ENCODE measurements at places on chromosomes 16 and 17.

GRCh38 chr17:78419970-78420815 lies 41.7 kb downstream of the PGS1 start:
- DNase-seq = no peak

DNA sequence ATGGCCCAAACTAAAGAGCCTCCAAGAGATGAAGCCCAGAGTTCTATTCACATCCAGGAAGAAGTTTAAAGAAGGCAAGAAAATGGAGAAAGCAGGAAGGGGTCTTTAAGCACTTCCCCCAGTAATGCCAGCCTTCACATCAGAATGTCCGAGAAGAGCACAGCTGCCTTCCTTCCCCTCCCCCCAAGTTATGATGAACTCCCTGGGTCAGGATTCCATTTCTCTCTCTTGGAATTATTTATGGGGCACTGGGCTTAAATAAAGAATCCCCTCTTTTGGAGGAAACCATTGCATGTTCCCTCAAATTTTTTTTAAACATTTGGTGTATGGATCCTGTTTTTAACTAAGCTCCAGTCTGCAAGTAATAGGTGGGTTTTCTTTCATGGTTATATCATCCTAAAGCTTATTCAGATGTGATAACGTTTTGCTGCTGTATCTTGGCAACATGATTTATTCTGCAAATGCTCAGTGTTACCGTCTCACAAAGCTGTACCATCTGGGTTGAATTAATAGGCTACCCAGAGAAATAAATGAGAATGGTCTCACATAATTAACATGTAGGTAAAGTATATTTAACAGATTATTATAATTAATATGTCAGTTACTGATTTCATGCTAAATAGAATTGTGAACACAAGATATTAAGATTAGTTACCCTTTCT lies 160.9 kb upstream of the TOX3 start:
- no peak for DNase-seq

- no peak for DNase-seq
These were observed 29.7 kb upstream of the FASN start for GRCh38 chr17:82127704-82128103.

GRCh38 chr17:35684055-35684802 lies 47.2 kb upstream of the RASL10B start:
- no peak for DNase-seq

GRCh38 chr17:3189961-3190360 lies 7.4 kb upstream of the OR1A2 start:
- DNase-seq = no peak

DNA sequence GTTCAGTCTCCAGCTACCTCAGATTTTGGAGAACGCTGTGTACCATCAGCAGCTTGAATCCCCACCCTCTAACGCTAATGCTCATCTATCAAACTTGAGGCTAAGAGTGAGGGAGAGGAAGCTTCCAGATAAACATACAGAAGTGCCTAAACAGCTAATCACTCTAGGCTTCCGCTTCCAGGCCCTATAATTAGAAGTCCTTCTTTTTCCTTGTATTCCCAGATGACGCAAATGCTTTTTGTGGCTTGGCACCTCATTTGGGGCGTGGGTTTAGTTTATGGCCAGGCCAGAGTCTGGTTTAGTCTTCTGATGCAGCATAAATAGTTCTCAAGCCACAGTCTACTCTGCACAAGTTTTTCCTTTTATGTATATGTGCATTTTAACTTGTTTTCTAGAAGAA lies 263.4 kb downstream of the BCAS3 start:
- no peak for DNase-seq

DNA sequence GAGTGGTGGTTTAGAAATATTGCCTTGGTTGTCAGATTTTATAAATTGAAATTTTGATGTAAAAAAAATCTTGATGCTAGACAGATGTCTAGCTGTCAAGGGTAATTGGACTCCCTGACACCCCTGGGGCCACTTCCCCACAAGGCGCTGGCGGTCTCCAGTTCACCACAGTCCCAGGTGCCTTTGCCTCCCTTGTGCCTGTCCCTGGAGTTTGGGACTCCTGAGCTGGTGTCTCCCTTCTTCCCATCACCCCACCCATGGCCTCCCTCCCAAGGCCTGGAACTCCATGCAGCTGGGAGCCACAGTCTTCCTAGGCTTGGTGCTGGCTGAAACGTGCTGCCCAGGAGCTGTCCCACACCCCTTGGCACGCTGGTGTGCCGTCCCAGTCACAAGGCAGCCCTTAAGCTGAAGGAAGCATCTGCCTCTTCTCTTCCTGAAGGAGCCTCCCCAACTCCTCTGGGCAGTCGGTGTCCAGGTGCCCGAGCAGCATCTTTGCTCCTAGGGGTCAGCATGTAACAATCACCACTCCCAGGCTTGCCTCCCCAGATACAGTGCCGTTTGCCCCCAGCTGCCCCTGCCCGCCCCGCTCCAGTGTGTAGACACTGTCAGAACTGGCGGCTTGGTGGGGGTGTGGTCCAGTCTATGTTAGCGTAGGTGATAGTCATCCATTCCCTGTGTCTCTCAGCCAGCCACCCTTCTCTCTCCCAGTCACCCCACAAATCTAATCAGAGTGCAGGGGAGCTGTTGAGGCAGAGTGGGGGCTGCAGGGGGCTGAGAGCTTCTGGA lies 26.2 kb downstream of the POLR3E start:
- no peak for DNase-seq

- DNase-seq = no peak
These were observed 238.7 kb downstream of the GSG1L start for GRCh38 chr16:27824786-27825185.

- no peak for DNase-seq
These were observed 48.8 kb upstream of the DLX4 start for GRCh38 chr17:49920030-49920769.

GRCh38 chr16:77434530-77435271 lies at the start of gene ADAMTS18:
ADAMTS18 (minus strand) TSS chr16:77435034; CDS start chr16:77434695, 339 bp downstream.
- no peak for DNase-seq

DNA sequence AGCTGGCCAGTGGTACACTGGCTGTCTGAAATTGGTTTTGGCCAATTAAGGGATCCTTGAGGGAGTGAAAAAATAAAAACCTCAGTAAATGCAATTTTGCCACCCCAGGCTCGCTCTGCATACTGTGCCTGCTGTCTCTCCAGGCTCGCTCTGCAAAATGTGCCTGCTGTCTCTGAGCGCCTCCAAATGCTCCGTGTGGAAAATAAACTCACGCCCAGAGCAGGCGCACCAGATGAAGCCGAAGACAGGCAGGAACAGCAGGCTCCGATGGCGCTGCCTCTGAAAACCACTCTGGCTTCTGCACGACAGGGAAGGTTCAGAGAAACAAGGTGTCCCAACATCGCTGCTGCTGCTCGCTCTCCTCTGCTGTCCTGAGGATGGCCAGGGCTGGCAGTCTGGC lies 29.1 kb downstream of the SNN start:
- DNase-seq = no peak

- no peak for DNase-seq
These were observed 29.2 kb upstream of the SKAP1 start for GRCh38 chr17:48459070-48459844.

DNA sequence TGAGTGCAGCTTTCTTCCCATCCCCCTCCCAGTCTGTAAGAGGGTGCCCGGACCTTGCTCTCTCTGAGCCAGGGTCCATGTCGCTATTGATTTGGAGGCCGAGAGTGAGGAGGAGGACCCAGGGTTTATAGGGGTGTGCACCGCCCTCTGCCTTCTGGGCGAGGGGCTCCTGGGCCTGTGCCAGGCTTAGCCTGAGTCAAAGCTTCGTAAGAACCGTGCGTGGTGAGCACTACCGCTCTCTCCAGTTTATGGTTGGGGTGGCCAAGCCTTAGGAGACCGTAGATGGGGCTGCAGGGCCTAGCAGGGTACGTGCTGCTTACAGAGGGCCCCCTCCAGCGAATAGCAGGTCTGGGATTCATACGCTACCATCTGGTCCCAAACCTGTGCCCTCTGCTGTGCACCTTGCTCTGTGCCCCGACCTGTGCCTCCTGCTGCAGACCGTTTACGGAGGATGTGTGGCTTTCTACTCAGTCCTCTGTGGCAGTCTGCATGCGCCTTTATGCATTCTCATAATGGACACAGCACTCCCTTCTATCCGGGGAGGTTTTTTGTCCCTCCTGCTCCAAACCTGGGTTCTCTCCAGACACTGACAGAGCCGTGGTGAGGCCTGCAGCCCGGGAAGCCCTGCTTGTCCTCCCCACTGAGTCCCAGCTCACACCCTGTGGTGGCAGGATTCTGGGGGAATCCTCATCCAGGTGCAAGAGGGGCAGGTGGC lies 54.7 kb downstream of the PGS1 start:
- no peak for DNase-seq

All from activated CD4-positive, CD25-positive, alpha-beta regulatory T cell treated with anti-CD3 and anti-CD28 coated beads, Interleukin-2, amount 50 U/mL, for 72 hours (primary cell).